ENCODE measurements at places on chromosomes 2 and 18. TPM values are rescaled to one million over a fixed set of nuclear protein-coding genes. Genes with fewer than 3 reads are reported as not detected.

Gene CHST10
- total RNA-seq, result 15.7 TPM

- H3K27me3 ChIP-seq, result no peaks in the 10 kb centered on the region
- no peaks in the 10 kb centered on the region for H3K4me1 ChIP-seq
- DNase-seq, result no peak
- no peaks in the 10 kb centered on the region for H3K36me3 ChIP-seq
- H3K4me3 ChIP-seq, result no peak overlapping the region
Observed at GRCh38 chr2:147096671-147097070, 748.2 kb upstream of the ACVR2A start.

DNA sequence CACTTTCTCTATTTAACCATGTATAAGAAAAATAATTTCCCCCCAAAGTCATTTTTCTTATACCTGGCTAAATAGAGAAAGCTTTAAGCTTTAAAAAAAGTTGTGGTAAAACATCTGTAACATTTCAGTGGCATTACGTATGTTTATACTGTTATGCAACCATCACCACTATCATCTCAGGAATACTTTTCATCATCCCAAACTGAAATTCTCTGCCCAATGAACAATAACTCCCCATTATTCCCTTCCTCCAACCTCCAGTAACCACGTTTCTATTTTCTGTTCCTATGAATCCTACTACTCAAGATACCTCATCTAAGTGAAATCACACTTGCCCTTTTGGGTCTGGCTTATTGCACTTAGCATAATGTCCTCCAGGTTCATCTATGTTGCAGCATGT, 1.7 kb upstream of the SLC3A1 start:
- H3K27ac ChIP-seq, result no peak overlapping the region
- no peak for DNase-seq
- H3K4me3 ChIP-seq, result no peak overlapping the region
- no peaks in the 10 kb centered on the region for H3K36me3 ChIP-seq
- no peaks in the 10 kb centered on the region for H3K4me1 ChIP-seq

DNA sequence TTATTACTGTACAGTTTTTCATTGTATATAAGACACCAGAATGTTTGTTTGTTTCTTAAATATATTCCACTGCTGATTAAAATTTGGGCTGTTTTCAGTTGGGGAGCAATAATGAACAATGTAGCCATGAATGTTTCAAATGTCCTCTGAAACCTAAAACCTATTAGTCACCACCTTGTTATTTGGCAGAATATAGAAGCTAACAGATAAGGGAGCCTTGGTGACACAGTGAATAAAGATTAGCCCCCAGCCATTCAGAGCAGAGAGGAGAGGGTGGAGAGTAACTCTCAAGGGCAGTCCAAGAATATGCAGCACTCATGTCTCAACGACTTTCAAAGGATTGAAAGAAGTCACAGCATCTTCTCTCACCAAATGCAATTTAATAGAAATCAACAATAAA, 43.1 kb upstream of the ATP8B1 start:
- DNase-seq, result no peak
- H3K4me3 ChIP-seq, result no peak overlapping the region
- no peaks in the 10 kb centered on the region for H3K36me3 ChIP-seq
- peaks cover 9% of the 10 kb centered on the region for H3K4me1 ChIP-seq

DNA sequence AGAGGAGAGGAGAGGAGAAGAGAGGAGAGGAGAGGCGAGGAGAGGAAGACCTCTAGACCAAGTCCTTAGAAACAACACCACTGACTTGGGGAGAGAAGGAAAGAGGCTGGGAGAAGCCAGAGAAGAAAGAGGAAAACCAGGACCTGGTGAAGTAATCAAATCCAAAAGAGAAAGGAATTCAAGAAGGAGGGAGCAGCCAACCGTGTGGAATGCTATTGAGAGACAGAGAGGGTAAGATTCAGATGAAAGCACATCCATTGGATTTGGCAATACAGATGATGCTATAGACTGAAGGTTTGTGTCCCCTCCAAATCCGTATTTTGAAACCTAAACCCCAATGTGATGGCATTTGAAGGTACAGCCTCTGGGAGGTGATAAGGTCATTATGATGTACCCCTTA, 50.7 kb downstream of the GALNT14 start:
- H3K36me3 ChIP-seq, result no peaks in the 10 kb centered on the region
- H3K4me1 ChIP-seq, result no peaks in the 10 kb centered on the region
- no peaks in the 10 kb centered on the region for H3K27me3 ChIP-seq

Data from GM12878 (cell line).